GM20000 (cell line): ENCODE measurements at places on chromosomes 3 and 15.

DNA sequence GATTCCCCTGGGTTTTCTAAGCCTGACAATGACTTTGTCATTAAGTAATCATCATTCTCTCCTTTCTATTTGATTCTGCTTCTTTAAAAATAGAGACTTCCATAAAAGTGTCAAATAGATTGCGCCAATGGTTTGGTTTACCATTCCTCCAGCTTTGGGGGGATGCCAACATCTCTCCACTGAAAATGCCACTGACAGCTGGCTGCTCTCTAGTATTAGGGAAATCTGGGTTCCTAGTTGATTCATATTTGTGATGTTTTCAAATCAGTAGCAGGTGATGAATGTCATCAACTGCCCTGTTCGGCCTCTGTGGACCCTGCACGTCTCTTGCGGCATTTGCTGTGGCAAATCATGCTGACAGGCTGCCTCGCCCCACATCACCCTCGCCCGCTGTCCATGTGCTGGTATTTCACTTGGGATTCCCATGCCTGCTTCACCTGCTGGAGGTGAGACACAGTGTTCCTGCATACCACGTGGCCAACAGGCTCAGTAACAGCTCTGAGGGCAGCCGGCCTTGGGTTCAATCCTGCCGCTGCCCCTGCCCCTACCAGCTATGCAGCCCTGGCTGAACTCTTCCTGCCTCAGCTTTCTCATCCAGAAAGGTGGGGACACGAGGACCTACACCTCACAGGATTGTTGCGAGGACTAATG is 28.1 kb downstream of the ZXDC start:
- DNase-seq: no peak

GRCh38 chr3:72614394-72615074 is 233.7 kb downstream of the SHQ1 start:
- no peak for DNase-seq

DNA sequence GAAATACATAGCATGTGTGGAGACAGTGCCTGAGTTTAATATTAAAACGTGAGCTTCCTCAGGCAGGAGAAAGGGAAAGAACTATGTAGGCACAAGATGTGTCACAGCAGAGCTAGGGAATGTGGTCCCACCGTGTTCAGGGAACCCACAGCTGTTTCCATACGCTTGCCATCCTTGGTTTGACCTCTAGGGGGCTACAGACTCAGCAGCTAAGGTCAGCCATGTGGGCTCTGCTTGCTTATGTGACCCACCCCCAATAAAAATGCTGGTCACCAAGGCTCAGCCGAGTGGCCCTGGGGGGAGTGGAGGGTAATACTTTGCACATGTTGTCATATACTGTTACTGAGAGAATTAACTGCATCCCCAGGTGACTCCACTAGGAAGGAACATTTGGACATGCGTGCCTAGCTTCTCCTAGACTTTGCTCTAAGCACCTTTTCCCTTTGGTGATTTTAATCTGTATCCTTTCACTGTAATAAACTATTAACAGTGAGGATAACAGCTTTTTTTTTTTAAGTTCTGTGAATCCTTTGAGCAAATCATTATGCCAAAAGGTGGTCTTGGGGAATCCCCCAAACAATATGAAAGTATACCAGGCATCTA is 3.3 kb downstream of the TUBGCP5 start:
- DNase-seq: peak; percentile 56

DNA sequence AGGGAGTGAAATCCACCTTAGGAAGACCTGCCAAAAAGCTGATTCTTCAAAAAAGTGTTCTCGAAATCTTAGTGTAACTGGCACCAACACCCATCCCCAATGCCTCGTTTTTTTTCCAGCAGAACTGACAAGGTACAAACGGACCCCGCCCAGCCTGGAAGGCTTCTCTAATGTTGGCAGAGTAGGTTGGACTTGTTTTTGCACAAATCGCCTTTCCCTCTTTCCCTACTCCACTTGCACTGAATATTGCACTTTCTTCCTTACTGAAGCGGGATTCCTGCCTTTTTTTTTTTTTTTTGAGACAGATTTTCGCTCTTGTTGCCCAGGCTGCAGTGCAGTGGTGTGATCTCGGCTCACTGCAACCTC is 544 bp upstream of the TIMMDC1 start:
- no peak for DNase-seq

- no peak for DNase-seq
Measured at GRCh38 chr3:42001777-42002176, 39.9 kb upstream of the ULK4 start.

- DNase-seq: no peak
Measured at GRCh38 chr15:101207867-101208288, 44.0 kb downstream of the CHSY1 start.

DNA sequence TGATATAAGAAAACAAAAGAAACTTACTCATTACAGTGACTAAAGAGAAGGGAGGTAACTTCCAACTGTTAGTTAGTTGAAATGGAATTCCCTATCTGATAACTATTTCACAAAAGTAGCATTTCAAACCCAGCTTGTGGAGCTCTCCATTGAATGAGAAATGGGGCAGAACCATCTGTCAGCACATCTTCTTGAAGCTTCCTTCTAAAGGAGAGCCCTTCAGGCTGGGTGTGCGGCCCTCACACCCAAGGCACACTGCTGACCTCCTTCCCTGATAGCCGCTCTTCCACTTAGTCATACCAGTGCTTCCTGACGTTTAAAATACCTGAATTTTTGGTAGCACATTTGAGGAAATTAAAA is 28.1 kb upstream of the VEPH1 start:
- DNase-seq: no peak

DNA sequence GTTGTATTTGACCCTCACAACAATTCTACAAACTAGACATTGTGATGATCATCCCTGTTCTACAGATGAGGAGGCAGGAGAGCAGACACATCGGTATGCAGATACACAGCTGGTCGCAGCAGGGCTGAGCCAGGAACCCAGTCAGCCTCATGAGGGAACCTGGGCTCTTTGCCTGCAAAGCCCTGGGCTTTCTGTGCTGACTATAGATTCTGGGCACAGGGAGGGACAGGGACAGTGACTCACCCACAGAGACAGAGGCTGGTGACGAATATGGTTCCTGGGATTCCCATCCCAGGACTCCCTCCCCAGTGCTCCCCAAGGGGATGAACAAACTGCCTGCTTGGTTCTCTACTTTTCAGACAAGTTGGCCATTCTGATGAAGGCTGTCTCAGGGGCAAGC is 3.8 kb upstream of the CAMP start:
- DNase-seq: no peak

- DNase-seq: no peak
Measured at GRCh38 chr3:71492566-71492965, 91.0 kb downstream of the FOXP1 start.

- no peak for DNase-seq
Measured at GRCh38 chr3:164851905-164852304, 226.4 kb downstream of the SI start.

GRCh38 chr3:116678853-116679252 is 30.7 kb upstream of the TUSC7 start:
- DNase-seq: no peak

- DNase-seq: no peak
Measured at GRCh38 chr15:77180757-77181156, 109.8 kb upstream of the TSPAN3 start.

DNA sequence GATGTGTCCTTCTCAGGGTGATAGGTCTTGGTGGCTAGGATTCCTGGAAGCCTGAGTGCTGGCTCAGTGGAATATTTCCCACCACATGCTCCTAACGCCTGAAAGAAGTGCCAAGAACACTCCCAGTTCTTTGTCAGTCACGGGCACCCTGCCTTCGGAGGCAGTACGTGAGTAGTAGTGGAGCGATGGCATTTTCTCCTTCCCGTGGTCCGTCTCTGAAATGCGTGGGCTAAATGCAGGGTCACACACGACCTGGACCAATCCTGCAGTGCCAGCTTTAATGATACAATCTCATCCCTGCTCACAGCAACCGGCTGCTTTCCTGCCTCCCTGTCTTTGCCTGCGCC is 14.5 kb downstream of the H1-8 start:
- DNase-seq: no peak

DNA sequence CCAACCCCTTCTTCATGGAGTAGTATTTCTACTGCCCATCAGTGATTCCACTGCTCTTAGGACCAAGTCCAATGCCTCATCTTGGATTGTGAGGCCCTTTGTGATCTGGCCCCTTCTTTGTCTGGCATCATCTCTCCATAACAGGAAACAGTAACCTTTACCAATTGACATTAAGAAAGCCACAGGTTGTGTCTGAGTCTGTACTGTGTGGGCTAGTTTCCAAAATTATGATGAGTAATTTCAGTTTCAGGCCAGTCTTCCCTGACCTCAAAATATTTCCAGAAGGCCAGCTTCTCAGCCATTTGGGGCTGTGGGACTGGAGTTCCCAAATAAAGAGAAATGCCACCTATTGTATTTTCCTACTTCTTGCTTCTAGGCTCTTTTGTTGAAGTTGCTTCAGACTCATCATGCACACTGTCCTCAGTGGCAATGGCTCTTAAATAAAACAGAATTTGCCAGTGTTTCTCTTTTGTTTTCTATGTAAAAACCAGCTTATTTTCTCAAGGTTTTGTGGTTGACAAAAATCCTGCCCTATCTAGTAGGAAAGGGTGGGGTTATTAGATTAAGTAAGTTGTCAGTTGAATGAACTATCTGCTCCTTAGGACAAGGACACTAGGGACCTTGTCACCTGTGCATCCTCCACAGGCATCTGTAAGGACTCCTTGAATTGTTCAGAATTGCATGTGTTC is 47.0 kb upstream of the ACKR4 start:
- peak; percentile 21 for DNase-seq

GRCh38 chr3:54511766-54512365 is 389.5 kb downstream of the CACNA2D3 start:
- no peak for DNase-seq

DNA sequence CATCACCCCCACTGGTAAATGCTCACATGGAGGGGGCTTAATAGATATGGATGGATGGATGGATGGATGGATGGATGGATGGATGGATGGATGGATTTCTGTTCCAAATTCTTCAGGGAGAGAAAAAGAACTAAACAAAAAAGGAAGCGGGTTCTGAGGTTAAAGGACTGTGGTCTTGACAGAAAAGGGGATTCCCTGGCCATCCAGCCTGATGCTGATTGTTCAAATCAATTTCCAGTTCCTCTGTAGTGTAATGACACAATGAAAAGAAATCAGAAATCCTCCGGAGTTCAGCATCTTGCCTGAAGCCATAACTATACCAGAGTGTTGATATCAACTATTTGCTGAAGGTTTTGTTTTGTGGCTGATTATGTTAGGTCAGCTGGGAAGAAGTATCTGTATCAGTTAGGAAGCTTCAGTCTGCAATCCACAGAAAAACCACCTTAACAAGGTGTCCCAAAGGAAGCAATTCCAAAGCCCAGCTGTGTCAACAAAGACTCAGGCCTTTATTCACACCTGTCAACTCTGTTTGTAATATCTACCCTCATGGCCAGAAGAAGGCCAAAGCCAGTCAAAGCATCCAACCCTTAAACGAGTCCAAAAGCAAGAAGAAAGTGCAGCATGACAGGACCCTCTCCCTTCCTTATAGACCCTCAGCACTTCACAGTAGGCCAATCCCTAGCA is 24.5 kb upstream of the RASA2 start:
- DNase-seq: peak; percentile 33

DNA sequence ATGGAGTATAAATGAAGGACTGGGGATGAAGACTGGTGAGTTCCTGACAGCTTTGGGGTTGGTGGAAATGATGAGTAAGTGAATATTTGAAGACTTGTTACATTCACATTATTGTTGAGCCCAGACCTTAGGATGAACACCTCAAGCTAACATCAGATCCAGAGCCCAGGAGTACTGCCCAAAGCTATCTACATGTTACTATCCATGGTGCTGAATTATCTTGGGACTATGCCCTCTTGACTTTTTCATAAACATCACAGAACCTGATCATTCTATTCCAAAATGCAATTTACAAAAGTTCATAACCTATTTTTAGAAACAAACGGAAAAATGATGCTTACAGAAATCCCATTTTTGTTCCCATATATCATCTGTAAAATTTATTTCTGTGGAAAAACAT is 613.3 kb downstream of the TUSC7 start:
- no peak for DNase-seq

- no peak for DNase-seq
Measured at GRCh38 chr3:42031808-42032480, 59.2 kb upstream of the TRAK1 start.
